Posterior vena cava (tissue), 2 donors: ENCODE measurements at places on chromosomes 4 and X. TPM values are rescaled to one million over a fixed set of nuclear protein-coding genes. Genes with fewer than 3 reads are reported as not detected.

Gene S100P
- total RNA-seq = 7.8 TPM

Gene DEFB131A
- total RNA-seq = not detected

Gene DUX4
- total RNA-seq = not detected

Gene GAGE1
- not detected for total RNA-seq

Gene NOA1
- total RNA-seq = 10.3 TPM

Gene GPM6B
- total RNA-seq = 7.6 TPM

Gene MTTP
- not detected for total RNA-seq

Gene TRIM61
- total RNA-seq = 0.90 TPM

Gene GAGE12H
- total RNA-seq = not detected

Gene DSPP
- not detected for total RNA-seq

Gene RCHY1
- total RNA-seq = 30.6 TPM

Gene HTATSF1
- total RNA-seq = 37.8 TPM

Gene RBM47
- total RNA-seq = 12.5 TPM

Gene OTUD6A
- not detected for total RNA-seq

- DNase-seq = no peak
Measured at GRCh38 chrX:132292793-132293192, 73.5 kb upstream of the RAP2C start.

DNA sequence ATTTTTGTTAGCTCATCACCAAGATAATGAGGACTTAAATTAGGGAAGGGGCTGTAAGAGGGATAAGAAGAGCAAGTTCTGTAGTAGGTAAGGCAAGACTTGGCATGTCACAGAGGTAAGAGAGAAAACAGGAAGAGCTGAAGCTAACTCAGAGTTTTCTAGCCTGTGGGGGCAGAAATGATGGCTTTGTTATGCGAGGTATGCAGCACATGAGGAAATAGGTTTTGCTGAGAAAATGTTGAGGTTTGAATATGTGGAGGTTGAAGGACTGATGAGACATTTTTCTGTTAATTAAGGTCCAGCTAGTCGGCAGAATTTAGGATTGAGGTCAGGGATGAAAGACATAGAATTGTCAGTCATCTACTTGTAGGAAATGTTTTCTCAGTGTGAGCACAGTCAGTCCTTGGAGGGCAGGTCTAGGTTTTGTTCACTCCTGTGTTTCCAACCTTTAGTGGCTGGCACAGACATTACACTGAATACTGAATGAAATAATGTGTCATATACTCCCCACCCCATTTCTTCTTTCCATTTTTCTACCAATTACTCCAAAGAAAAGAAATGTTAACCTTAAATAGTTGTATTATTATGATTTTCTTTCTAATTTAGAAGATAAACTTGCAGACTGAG, 154.0 kb upstream of the AADAT start:
- no peak for DNase-seq

DNA sequence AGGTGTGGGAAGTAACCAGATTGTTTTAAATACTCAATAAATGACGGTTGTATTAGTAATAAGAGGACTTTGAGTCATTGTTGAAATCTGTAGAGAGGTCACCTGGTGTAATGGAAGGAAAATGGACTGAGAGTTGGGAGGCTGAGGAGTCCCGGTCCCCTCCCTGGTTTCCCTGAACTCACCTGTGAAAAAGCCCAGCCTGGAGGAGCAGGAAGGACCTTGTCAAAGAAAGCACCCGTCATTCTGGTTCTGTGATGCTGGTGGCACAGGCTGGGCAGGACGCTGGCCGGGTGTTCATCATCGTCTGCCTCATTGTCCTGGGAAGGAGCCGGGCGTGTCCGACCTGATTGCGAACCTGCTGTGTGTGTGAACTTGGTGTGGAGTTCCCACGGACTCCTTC, 70.8 kb downstream of the SORCS2 start:
- DNase-seq = no peak

- DNase-seq = no peak
Measured at GRCh38 chr4:109908731-109909130, 4.0 kb upstream of the EGF start.

- no peak for DNase-seq
Measured at GRCh38 chrX:145190801-145191389, 56.4 kb upstream of the SPANXN1 start.

GRCh38 chrX:43349363-43349762, 306.7 kb upstream of the MAOA start:
- no peak for DNase-seq

- DNase-seq = no peak
Measured at GRCh38 chrX:46929439-46930261, 17.4 kb downstream of the JADE3 start.

DNA sequence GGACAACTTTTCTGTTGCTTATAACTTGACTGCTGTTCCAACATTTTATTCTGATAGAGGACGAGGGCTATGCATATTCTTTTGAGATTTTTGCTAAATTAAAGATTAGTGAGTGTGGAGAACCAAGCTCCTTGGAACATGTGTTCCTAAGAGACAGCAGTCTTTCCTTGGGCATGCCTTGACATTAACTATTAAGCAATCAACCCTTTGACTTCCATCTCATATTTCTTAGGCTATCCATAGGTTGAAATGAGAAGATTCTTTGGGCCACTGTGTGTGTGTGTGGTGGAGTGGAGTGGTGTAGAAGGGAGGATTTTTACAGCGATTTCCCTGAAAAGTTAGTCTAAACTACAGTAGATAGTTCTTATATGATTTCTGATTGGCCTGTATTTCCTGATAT, 127.4 kb upstream of the POF1B start:
- no peak for DNase-seq

DNA sequence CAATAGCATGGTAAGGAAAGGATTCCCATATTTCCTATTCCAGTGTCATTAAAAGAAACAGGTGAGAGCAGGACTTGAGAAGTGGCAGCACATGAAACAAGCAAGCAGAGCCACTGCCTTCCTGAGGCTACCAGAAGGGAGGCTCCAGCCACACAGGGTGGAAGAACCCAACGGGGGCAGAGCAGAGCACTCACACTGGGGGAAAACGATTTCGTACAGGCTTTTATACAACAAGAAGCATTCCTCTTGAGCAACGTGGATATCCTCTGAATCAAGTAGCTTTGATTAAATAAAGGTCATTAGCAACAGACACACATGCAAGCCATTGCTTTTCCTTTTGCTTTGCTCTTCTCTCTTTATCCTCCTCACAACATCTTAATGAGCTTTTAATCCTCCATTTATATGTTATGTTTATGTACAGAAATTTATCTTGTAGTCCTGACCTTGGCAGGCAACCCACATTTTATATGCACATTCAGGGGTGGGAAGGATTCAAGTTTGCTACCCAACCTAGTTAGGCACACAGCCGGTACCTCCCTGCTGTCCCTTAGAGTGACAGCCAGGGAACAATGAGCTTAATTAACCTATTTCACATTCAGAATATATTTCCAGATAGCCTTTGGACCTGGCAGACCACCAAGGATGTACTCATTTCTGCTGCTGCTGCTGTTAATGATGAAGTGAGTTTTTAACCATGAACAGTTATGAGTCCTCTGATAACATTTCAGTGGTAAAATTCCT, 202.1 kb downstream of the ARHGAP24 start:
- DNase-seq = no peak

DNA sequence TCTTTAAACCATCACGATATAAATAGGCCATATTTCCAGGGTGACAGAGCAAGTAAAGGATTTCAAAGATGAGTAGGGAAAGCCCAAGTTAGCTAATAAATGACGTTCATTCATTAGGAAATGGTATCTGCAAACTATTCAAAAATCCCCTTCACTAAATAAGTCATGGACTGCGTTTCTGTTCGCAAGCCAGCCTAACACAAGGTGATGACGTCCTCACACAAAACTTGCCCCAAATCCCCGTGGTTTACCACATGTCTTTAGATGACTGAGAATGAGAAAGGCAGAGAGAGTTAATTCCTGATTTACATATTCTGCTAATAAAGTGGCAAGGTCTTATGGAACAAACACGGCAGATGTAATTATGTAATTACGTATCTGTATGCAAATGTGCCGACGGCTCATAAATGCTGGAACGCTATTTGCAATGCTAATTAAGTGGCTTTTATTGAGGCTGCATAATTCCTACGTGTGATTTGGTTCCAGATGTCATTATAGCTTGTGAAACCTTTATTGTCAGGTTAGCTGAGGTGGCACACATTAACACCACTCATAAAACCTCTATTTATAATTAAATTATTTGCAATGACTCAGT, 437.7 kb upstream of the FRG1 start:
- DNase-seq = no peak

GRCh38 chr4:110484767-110485166, 8.8 kb downstream of the ENPEP start:
- no peak for DNase-seq

GRCh38 chr4:68951078-68951805, at the start of gene UGT2A3:
Gene UGT2A3 (minus strand): TSS chr4:68951804. CDS start chr4:68951760, 44 bp downstream.
- DNase-seq = no peak

DNA sequence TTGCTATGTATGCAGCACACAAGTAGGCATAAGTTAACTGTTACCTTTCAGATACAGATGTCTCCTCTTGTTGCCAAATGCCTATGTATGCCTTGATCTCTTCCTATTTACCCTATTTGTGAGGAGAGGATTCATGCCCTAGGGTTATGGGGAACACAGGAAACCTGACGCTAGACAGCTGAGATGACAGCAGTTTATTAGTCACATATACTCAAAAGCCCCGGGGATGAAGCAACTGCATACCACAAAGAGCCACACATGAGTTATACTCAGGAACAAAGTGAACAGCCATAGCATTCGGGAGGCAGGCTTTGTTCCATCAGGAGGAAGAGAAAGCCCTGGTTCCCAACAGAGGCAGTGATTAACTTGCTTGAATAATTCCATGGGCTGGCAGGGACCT, 1011.7 kb upstream of the PCDH7 start:
- DNase-seq = no peak

DNA sequence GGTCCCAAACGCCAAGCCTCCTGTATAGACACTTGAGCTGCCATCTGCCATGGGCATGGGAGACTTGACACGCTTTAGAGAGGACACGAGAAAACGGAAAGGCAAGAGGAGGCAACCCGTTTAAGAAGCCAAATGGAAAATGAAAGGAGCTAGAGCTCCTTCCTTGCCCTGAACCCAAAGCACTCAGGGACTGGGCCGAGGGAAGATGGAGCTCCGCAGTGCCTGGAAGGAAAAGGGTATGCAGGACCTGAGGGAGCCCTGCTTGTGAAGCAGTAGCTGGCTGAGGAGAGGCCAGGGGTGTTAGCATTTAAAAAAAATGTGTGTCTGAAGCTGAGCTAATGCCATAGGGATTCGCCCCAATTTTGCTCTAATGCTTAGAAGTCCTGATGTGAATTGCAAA, 15.1 kb downstream of the MCF2 start:
- no peak for DNase-seq

DNA sequence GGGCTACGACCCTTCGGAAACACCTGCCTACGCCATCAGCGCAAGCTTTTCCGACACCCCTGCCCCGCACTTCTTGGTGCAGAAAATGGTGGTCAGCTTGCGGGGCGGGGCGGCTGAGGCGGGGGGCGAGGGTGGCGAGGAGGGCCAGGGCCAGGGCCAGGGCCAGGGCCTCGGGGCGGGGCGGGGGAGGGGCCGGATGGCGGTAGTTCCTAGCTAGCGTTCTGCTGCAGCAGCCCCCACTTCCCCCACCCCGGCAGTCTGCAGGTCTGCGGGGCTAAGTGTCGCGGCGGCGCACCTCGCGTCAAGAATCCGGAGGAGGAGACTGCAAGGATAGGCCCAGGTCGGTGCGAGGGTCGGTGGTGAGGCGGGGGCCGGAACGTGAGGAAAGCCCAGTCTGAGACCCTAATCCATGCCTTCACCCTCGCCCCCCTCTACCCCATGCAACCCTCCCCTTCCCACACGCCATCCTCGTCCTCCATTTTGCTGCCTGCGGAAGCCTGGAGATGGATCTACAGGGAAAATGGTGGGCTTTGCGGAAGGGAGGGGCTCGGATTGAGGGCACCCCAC, 600 bp downstream of the BEX4 start:
- peak; percentile 85 for DNase-seq

DNA sequence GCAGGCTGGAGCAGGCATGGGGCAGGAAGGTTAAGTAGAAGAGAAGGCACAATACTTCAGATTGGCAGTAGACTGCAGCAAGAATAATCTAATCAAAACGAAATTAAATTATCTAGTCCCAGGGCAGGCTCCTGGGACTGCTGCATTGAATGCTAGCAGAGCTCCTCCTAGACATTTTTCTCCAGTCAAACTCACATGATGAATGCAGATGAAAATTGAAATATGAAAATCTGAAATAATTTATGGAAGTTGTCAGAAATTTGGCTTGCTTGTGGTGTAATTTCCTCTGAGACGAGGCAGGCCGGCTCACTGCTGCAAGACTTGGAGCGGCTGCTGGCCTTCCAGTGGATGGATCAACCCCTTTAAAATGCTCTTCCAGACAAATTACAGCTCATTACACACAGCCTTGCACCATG, 78.0 kb upstream of the TMEM33 start:
- DNase-seq = no peak

GRCh38 chr4:111883557-111883999, 261.7 kb upstream of the FAM241A start:
- no peak for DNase-seq

- no peak for DNase-seq
Measured at GRCh38 chrX:129139837-129140598, 383.3 kb downstream of the SMARCA1 start.

- peak; percentile 94 for DNase-seq
Measured at GRCh38 chr4:7803992-7804755, 135.5 kb downstream of the AFAP1 start.

GRCh38 chr4:2789793-2790582, 2.9 kb upstream of the SH3BP2 start:
- DNase-seq = peak; percentile 73

- DNase-seq = peak; percentile 76
Measured at GRCh38 chr4:180059216-180059881, 2183.9 kb upstream of the TENM3 start.

DNA sequence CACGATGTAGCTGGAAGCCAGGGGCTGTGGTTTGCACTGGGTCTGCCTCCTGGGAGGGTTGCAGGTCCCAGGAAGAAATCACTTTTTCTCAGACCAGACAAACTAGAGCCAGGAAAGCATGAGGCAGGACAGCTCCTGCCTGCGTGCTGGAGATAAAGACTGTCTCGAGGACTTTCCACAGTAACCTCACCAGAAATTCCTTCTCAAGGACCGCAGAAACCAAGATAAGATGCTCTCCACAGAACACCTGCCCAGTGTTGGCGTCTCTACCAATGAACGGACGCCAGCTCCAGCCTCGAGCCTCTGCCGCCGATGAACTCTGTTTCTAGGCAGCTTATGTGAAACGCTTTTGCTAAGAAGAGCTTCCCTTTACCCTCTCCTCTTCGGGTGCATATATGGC, 76.9 kb upstream of the AFAP1 start:
- no peak for DNase-seq

- no peak for DNase-seq
Measured at GRCh38 chrX:13287816-13288215, 32.0 kb downstream of the ATXN3L start.

- DNase-seq = peak; percentile 83
Measured at GRCh38 chr4:56505269-56506130, at the start of gene ARL9. Gene ARL9 (plus strand): TSS chr4:56505791. CDS start chr4:56505863, 72 bp downstream.
